Cardiac septum (tissue), 1 donor: ENCODE measurements at places on chromosomes 11 and 22. TPM values are rescaled to one million over a fixed set of nuclear protein-coding genes. Genes with fewer than 3 reads are reported as not detected.

Gene MFNG
- total RNA-seq = 5.3 TPM

Gene RBMXL2
- total RNA-seq = not detected

Gene NRGN
- 6.4 TPM for total RNA-seq

DNA sequence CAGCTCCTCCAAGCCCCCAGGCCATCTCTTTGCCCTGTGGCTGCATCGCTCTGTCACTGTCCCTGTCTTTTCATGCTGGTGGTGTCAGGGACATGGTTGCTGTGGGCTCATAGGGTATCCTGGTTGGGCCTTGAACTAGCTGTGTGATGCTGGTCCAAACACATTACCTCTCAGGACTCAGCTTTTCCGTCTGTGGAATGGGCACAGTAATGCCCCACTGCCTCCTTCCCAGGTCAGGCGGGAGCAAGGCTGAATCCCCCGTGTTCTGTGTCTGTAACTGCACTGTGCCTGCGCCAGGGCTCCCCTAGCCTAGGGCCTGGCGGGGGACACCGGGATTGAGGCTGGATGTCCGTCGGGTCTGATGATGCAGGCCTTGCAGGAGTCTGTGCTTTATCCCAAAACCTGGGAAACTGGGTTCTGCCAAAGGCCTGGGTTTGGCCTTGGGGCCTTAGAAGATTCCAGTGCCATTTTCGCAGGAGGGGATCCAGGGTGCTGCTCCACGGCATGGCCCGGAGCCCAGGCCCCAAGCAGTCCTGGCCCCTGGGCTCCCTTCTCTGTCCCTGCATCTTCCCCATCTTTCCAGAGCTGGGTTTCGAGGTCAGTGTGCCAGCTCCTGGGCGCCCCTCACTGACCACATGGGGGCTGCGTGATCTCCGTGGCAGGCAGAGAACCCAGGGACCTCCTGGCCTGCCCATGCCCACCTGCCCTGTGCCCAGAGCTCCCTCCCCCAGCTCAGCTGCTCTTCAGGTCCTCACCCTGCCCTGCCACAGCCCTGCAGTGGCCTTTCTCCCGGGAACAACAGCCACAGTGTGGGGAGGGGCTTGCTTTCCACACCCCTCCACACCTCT lies 32.7 kb upstream of the CELSR1 start:
- no peak for DNase-seq

DNA sequence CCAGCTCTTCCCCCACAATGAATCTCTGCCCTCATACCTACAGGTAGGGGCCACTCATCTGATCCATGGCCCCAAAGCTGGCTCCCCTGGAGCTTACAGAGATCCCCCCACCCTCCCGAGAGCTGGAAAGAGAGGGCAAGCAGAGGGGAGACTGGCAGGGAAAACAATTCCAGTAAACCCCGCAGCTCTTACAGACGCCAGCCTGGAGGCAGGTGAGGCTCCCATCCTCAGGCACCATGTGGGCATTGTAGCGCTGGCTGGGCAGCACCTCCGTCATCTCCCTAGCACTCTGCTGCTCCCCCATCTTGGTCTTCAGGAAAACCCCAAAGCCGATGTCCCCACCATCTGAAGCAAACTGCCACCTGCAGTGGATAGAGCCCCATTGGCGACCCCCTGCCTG lies 14.1 kb downstream of the SEC14L4 start:
- DNase-seq = no peak

DNA sequence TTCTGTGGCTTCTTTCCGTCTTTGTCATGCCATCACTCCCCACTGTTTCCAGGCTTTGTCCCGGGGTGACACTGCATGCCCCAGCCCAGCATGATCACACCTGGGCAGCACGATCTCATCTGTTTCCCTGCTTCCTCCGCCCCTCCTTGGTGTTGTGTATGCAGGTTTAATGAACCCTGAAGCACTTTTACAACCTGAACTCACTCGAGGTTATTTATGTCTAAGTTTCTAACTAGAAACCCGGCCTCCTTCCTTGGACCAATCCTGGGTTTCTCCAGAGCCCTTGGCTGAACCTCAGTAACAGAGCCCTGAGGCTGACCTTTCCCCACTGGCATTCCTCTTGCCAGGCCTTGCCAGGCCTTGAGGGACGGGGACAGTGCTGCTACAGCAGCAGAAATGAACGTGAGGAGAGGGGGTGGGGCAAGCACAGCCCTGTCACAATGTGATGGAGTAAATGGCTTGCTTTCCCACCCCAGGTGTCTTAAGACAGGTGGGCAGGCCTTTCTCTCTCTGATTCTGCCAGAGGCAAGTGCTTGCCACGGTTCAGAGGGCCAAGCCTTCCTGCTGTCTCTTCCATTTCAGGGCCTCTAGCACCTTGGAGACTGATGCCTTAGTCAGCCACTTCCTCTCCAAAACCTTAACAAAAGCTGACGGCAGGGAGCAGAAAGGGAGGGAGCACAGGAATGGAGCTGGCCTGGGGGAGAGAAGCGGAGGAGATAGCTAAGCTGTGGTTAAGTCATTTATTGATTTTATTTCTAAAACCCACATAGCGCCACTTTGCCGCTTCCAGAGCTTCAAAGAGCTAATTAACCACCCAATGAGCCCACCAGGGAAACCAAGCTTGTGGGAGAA lies 3.1 kb upstream of the PYGM start:
- DNase-seq = peak; percentile 71
